ENCODE measurements at places on chromosomes 12 and 14. TPM values are rescaled to one million over a fixed set of nuclear protein-coding genes. Genes with fewer than 3 reads are reported as not detected.

GRCh38 chr14:31083781-31084180 lies 57.6 kb upstream of the STRN3 start:
- no peaks in the 10 kb centered on the region for H3K36me3 ChIP-seq
- no peaks in the 10 kb centered on the region for H3K4me1 ChIP-seq
- H3K4me3 ChIP-seq = no peak overlapping the region
- H3K27ac ChIP-seq = no peak overlapping the region
- no peaks in the 10 kb centered on the region for H3K27me3 ChIP-seq
- DNase-seq = no peak

- peaks cover 41% of the 10 kb centered on the region for H3K36me3 ChIP-seq
- peak overlapping the region; percentile 35 for H3K27ac ChIP-seq
- DNase-seq = no peak
- H3K4me1 ChIP-seq = peaks cover 58% of the 10 kb centered on the region
- no peak overlapping the region for H3K4me3 ChIP-seq
Observed at GRCh38 chr14:52740751-52741150, 10.8 kb downstream of the STYX start.

A2ML1 gene
- not detected for total RNA-seq

DNA sequence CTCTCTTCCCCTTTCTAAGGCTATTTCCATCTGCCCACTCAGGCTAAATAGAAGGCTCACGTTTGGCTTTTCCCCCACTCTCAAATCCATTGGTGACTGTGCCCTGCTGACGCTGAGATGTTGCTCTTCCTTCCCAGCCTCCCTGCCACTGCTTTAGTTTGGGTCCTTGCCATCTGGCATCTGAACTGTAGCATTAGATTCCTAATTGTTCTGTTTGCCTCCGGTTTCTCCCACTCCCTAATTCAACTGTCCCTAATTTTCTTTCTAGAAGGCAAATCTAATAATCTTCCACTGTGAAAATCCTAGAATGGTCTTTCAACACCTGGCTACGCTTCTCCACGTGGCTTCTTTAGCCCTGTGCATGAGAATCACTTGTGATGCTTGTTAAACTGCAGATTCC lies 37.6 kb upstream of the SMOC1 start:
- no peak for DNase-seq
- no peak overlapping the region for H3K4me3 ChIP-seq
- H3K36me3 ChIP-seq = no peaks in the 10 kb centered on the region
- no peaks in the 10 kb centered on the region for H3K4me1 ChIP-seq
- H3K27me3 ChIP-seq = peaks cover 14% of the 10 kb centered on the region

- no peaks in the 10 kb centered on the region for H3K27me3 ChIP-seq
- DNase-seq = no peak
- H3K36me3 ChIP-seq = peaks cover 91% of the 10 kb centered on the region
Observed at GRCh38 chr14:91295276-91295845, 50.9 kb upstream of the GPR68 start.

GRCh38 chr14:66859063-66859671 lies 330.1 kb upstream of the GARIN2 start:
- no peak for DNase-seq
- H3K4me1 ChIP-seq = no peaks in the 10 kb centered on the region
- H3K27ac ChIP-seq = no peak overlapping the region
- no peaks in the 10 kb centered on the region for H3K36me3 ChIP-seq

- DNase-seq = no peak
- no peaks in the 10 kb centered on the region for H3K27me3 ChIP-seq
- H3K4me3 ChIP-seq = no peak overlapping the region
- no peaks in the 10 kb centered on the region for H3K36me3 ChIP-seq
- H3K27ac ChIP-seq = no peak overlapping the region
Observed at GRCh38 chr14:33282331-33283230, 343.9 kb downstream of the NPAS3 start.

COX8C gene
- not detected for total RNA-seq

DNA sequence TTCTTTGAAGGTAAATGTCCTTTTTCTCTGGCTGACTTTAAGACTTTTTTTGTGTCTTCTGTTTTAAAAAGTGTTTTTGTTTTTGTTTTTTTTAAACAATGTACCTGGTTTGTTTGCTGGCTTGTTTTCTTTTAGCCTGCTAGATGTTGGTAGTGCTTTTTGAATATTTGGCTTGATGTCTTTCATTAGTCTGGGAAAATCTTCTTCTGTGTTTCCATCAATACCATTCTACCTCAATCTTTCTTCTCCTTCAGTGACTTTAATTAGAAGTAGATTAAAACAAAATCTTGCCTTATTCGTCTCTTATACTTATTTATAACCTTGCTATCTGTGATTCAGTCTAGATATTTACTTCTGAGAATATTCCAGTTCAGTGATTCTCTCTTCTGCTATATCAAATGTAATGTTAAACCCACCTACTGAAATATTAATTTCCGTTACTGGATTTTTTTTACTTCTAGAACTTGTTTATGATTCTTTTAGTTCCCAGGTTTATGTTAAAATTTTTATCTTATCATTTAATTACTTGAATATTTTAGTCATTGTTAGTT lies 21.5 kb downstream of the LMNTD1 start:
- H3K27ac ChIP-seq = no peak overlapping the region
- H3K27me3 ChIP-seq = no peaks in the 10 kb centered on the region
- H3K36me3 ChIP-seq = no peaks in the 10 kb centered on the region
- H3K4me3 ChIP-seq = no peak overlapping the region
- DNase-seq = no peak

SLC5A8 gene
- total RNA-seq = not detected

TMEM119 gene
- total RNA-seq = 0.80 TPM

M6PR gene
- 211 TPM for total RNA-seq

- no peak overlapping the region for H3K4me3 ChIP-seq
- H3K27ac ChIP-seq = no peak overlapping the region
- DNase-seq = no peak
Observed at GRCh38 chr12:12327802-12328201, 22.2 kb downstream of the MANSC1 start.

DNA sequence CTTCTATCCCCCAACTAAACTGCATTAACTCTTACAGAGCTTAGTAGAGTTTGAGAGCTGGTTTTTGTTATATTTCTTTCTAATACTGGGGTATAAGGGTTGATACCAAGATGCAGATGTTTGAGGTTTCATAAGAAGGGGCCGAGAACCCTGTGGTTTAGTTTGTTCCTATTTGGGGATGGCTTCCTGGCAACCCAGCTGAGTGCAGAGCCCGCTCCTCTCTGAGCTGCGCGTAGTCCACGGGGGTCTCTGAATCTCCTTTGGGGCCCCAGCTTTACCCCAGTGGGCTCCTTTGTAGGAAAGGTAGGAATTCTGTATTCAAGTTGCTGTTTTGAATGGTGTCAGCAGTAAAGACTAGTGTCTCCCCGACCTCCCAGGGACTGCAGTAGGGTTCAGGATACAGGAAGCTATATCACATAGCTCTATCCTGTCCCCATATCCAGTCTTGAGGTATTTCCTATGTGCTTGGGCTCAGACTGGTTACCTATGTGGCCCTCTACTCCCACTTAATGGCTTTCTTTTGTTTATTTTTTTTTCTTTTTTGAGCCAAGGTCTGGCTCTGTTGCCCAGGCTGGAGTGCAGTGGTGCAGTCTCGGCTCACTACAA lies 25.4 kb downstream of the PLXNC1 start:
- DNase-seq = no peak
- no peak overlapping the region for H3K4me3 ChIP-seq
- no peaks in the 10 kb centered on the region for H3K27me3 ChIP-seq
- H3K27ac ChIP-seq = no peak overlapping the region

DNA sequence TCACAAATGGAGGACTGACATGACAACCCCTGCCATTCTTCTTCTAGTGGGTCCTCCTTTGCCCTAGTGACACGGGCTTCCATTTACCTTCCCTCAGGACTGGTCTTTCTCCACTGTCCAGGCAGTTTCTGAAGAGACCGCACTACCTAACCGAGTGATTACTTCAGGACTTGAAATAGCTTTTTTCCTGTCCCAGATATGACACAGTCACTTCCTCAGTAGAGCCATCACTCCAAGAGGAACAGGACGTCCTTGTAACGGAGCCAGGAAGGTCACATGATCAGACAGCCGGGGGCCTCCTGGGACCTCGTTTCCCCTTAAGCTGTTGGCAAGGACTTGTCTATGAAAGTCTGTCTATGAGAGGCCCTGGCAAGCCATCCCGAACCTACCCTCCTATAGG lies 62.3 kb downstream of the FOS start:
- no peak overlapping the region for H3K4me3 ChIP-seq
- no peaks in the 10 kb centered on the region for H3K36me3 ChIP-seq
- DNase-seq = no peak
- no peak overlapping the region for H3K27ac ChIP-seq
- H3K27me3 ChIP-seq = peaks cover 13% of the 10 kb centered on the region

- DNase-seq = no peak
- no peaks in the 10 kb centered on the region for H3K36me3 ChIP-seq
- no peaks in the 10 kb centered on the region for H3K4me1 ChIP-seq
- H3K27ac ChIP-seq = no peak overlapping the region
- H3K4me3 ChIP-seq = no peak overlapping the region
Observed at GRCh38 chr14:74045522-74045921, 26.4 kb downstream of the BBOF1 start.

Data from activated CD4-positive, alpha-beta memory T cell treated with anti-CD3 and anti-CD28 coated beads, Interleukin-2, amount 10 ng/mL, durations not matched to agents 7 days and 5 days (primary cell).